ENCODE measurements at places on chromosomes 12 and 14.

GRCh38 chr12:66848967-66849366 lies 170.1 kb upstream of the GRIP1 start:
- DNase-seq, result no peak

- DNase-seq, result no peak
Measured at GRCh38 chr12:94544355-94544754, 84.7 kb upstream of the CEP83 start.

DNA sequence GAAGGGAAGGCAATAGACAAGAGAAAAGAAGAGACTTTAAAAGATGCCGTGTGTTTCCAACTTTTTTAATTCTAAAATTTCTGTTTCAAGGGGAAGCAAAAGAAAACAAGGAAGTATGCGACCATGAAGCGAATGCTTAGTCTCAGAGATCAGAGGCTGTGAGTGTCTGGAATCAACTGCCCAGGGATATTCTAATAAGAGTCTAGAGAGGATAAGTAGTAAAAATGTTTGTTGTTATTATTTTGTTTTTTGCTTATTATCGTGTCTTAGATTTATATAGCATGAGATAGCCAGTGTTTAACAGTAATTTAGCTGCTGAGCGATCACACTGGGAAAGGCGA lies 421 bp downstream of the FCF1 start:
- DNase-seq, result no peak

GRCh38 chr14:66641861-66642635 lies 134.1 kb downstream of the GPHN start:
- DNase-seq, result no peak

DNA sequence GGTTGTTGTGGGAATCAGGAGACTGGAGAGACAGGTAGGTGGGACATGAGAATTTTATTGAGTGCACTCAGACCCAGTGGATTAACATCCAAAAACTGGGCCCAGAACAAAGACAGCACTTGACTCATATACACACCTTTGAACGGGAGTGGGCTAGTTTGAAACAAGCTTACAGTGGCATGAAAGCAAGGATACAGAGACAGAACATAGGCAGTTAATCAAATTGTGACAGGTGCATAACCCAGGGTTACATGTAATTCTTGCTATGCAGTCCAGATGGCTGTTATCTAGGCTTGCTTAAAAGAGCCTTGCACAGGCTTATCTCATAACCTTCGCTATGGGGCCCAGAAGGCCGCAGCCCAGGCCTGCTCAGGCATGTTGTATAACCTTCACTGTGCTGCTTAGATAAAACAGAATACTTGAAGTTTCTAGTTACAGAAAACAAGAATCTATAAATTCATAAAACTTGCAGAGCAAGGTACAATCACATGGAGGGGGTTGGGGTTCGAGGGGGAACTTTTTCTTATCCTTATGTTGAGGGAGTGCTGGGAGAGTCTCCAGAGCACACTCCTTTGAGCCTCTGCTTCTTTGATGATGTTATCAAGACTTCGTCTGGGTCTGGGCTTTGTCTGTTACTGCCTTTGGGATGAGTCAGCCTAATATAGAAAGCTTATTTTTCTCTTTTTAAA lies 81.7 kb downstream of the TNFAIP2 start:
- DNase-seq, result no peak

DNA sequence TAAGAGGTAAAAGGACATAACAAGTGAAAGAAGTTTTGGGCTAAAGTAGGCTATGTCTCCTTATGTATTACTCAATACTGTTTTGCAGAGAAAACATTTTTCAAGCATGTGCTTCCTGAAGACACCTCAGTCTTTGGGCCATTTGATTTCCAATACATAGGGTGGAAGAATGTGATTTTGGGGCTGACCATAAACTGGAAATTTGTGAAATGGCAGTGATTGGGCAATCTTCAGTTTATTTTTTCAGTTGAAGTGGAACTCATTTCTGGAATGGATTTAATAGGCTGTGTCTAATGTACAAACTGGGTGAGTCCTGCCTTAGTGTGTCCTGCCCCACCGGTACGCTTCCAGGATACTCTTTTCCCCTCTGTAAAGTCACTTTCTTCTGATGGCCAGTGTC lies 2.8 kb upstream of the ACADS start:
- no peak for DNase-seq

GRCh38 chr14:93337143-93337753 lies 4.4 kb upstream of the BTBD7 start:
- no peak for DNase-seq

DNA sequence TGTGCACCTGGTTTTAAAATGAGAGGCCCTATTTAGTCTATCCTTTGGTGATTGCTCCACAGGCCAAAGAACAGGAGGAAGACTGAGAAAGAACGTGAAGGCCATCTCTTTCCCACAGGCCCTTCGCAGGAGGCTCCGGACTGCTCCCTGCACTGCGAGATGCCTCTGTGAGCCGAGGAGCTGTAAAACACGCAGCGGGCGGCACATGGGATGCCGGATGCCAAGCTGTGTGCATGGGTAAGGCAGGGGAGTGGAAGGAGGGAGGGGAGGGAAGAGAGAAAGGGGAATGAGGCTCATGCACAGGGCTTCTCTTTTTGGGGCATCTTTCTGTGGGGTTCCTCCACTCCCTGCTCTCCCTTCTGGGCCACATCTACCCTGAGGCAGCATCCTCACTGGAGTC lies 61.6 kb downstream of the SPTB start:
- DNase-seq, result no peak

DNA sequence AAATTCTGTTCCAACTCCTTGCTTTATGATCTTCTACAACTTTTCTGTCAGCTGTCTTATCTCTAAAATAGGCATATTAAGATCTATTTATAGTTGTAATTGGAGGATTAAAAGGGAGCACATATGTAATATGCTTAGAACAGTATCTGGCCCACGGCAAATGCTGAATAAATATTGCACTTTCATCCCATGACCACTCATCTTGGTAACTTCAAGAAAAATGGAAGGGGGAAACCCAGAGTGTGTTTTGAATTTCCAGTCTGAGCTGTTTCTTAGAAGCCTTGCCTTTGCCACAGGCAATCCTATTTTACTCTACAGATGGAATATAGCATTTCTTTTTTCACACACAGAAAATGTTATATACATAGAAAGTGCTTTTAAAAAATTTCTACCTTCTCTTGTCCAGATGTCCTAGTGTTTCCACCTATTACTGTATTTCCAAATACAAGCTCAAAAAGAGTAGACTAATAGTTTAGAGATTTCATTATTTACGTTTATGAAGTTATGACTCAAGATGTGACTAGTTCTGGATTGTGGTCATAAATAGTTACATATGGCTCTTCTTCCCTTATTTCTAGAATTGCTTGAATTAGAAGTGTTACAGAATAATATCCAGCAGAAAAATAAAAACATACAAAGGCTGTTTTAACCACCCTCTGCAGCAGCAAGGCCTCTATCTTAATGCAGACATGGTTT lies 6.2 kb upstream of the STXBP6 start:
- DNase-seq, result no peak

DNA sequence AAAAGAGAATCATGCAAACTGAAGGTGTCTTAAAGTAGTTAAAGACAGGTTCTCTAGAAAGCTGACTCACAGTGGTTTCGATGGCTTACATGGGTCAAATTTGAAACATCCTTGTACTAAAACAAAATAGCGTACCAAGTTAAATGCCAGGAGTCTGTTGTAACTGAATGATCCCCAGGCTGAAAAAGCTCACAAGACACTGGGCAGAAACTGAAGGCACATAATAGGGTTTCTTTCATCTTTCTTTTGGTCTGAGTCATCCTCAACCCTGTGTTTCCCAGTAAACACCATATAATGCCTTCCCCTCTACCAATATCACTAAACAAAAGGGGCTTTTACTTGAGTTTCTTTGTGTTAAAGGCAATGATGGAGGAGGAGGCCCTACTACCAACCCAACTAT lies 12.8 kb downstream of the ZFYVE1 start:
- DNase-seq, result no peak

- DNase-seq, result no peak
Measured at GRCh38 chr14:24606297-24606696, 3.2 kb downstream of the GZMH start.

DNA sequence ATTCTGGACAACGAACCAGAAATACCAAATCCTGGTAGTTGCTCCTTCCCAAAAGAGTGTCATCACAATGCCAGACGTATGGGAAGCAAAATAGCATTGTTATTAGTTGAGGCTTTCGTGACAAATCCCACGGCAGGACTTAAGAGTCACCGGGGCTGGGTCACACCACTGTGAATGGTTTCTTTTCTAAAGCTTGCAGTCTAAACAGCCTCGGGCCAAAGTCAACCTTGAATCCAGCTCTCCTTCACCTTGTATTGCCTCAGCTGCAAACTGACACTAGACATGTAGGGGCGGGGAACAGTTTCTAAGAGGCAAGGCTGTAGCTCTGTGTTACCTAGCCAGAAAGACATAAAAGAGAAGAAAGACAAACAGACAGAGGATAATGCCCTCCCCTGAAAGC lies 734.8 kb downstream of the MED13L start:
- DNase-seq, result no peak

DNA sequence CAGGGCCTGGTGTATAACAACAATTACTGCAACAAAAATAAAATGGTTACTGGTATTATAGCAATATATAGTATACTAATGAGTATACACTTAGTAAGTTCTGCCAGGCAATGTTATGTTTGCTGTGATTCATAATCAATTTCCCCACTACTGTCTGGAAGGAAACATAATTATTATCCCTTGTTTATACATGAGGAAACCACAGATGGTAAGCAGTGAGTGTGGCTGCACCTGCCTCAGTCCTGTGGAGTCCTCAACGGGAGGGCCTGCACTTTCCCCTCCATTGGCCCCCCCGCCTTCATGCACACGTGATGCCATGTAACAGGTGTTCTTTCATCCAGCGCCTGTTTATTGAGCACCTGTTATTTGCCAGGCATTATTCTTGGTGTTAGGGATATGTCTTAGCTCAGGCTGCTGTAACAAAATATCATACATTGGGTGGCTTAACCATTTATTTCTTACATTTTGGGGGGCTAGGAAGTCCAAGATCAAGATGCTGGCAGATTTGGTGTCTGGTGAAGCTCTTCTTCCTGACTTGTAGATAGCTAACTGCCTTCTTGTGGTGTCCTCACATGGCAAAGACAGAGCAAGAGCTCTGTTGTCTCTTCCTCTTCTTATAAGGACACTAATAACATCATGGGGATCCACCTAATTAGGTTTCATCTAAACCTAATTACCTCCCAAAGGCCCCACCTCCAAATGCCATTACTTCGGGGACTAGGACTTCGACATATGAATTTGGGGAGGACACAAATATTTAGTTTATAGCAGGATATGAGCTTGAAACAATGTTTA lies 59.5 kb upstream of the CHGA start:
- no peak for DNase-seq

DNA sequence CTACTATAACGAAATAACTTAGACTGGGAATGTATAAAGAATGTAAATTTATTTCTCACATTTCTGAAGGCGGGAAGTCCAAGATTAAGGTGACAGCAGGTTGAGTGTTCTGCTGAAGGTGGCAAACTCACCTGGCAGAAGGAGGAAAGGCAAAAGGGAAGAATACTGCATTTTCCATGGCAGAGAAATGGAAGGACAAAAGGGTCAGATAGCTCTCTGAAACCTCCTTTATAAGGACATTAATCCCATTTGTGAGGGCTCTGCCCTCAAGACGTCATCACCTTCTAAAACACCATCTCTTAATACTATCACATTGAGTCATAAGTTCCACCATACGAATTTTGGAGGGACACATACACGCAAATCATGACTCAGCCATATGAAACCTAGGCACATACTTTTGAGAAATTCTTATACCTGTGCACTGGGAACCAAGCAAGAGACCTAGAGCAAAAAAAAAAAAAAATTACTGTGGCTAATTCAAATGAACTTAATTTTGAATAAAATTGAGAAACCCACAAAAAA lies 1669.3 kb upstream of the FLRT2 start:
- no peak for DNase-seq

DNA sequence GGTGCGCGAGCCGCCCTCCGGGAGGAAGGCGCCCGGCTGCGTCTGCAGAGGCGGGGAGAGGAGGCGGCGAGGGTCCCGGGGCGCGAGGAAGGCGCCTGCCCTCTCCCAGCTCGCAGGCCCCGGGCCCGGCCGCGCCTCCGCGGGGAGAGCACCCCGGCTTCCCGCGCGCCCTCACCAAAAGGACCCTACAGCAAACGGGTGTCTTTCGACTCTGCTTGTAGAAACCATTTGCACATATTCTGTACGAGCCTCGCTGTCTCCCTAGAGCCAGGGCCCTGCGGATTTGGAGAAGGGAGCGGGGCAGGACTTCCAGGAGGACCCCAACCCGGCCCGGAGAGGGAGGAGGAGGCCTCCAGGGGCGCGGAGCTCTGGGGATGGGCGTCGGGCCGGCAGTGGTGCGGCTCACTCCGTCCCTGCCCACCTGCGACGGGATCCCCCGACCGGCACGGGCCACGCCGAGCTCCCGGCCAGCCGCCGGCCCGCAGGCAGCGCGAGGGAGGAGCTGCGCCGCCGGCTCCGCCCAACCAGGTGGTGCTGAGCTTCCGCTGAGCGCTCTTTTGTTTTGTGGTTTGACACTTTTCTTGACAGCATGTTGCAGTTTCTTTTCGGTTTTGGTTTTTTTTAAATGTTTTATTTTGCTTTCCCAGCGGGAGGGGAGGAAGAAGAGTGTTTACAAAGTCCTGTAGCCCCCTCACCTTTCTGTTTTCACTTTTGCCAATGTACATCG lies 103.3 kb upstream of the FKBP4 start:
- no peak for DNase-seq

DNA sequence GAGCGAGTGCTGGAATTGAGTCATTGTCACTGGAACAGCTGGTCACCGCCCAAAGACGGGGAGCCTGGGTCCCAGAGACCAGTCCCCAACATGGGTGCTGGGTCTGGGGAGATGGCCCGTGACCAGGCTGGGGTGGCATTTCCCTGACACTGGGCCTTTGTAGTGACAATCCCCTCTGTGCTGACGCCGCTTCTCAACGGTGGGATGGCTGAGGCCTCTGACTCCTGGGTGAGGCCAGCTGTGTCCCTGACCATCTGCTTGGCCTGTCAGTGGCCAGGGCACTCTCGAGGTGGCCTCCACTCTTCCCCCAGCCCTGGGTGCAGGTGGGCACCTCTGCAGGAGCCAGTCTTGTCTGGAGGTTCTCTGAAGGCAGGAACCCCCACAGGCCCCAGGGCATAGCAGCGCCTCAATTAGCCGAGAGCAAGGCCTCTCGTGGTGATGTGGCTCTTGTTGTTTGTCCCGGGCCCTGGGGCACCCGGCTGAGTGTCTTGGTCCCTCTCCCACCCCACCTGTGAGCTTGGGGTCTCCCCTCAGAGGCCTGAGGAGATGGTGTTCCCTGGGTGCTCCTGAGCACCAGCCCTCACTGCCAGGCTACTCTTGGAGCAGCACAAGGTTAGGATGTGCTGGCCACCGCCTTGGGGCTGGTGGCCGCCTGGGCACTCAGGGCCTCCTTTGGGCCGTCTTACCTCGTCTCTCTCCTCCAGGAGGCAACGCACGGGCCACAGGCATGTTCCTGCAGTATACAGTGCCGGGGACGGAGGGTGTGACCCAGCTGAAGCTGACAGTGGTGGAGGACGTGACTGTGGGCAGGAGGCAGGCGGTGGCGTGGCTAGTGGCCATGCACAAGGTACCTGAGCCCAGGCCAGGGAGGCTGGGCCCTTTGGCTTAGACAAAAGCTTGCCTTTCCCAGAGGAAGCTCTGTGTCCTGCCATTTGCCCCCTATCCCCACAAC lies 16.6 kb downstream of the ZFYVE21 start:
- DNase-seq, result no peak

Data from NCI-H446 (cell line).